T-helper 17 cell (primary cell): ENCODE measurements at places on chromosomes 12 and 14.

DNA sequence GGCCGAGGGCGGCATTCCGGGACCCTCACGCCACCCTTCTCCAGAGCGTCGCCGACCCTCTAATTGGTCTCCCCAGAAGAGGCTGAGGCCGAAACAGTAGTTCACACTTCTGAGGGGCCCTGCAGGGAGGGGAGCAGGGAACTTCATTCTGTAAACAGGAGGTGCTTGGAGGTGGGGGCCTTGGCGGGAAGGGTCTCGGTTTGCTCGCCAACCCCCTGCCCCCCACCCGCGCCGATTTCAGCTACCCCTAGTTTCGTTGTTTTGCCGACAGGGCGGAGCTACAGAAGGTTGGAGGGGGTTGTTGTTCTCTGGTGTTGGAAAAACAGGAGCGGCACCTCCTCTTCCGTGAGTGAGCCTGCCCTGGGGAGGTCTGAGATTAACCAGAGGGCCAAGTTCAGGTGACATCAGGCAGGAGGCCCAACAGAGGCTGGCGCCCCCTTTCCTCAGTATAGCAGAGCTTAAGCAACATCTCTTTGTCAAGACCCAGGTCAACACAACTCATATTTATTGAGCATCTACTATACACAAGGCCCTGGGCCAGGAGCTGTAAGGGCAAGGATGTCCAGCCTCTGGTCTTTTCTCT lies 682 bp downstream of the ERBB3 start:
- DNase-seq: no peak

- no peak for DNase-seq
These were observed 146.8 kb upstream of the EGLN3 start for GRCh38 chr14:34097644-34098043.

DNA sequence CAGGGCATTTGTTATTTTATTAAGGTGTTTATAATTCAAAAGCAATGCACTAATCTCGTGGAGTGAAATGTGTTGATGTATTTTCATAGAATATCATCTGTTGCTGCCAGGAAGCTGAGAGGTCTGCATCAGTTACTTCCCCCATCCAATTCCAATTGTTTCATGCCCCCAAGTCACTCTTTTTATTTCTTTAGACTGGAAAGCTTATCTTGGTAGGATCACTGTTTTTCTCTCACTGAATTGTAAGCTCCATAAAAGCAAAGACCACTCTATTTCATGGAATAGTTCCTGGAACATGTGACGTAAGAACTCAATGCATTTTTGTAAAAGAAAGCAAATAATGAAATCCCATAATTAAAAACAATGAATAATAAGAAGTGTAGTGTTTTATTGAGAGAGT lies 420.2 kb downstream of the TRHDE start:
- DNase-seq: no peak

DNA sequence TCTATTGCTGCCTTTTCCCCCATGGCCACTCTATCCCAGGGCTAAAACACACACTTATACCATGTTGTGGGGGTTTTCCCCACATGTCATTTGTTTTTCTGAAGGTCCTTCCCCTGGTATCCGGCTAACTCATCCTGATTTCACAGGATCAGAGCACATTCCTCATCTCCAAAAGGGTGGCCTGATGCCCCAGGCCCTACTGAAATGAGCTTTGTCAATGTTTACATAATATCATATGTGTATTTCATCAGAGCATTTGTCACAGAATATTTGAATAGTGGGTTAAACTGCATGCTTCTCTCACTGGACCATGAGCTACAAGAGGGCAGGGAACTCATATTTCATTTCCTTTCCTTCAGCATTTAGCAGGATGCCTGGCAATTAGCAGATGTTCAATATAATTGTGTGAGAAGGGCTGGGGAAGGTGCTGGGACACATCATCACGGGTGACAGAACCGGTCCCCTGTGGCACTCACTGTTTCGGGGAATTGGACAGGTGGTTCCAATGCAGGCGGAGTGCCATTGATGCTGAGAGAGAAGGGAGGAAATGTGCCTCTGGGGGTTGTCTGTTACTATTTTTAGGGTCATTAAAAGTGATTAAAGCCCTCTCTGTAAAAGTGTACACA lies 26.8 kb downstream of the EMP1 start:
- DNase-seq: no peak

DNA sequence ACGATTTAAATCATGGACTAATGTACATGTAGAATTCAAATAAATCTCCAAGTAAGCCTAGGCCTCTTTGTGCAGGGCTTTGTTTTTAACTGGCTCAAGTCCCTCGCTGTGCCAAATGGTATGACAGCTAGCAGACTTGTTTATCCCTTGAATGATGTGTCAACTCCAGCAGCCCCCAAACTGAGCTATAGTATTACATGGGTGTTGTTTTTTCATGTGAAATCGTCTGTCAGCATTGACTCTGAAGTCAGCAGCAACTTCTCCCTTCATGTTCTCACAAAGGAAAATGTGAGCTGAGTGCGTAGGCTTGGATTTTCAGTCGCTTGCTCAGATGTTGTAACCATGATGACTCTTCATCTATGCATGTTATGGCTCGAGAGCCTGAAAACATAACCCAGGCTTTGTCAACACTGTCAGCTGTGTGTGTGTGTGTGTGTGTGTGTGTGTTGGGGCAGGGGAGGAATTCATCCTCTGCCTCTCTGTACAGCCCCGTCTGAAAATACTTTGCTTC lies 73.3 kb downstream of the PTHLH start:
- DNase-seq: no peak
